ENCODE measurements at places on chromosomes 11 and 22.

GRCh38 chr22:40487663-40488249 is 117.4 kb downstream of the SGSM3 start:
- DNase-seq: no peak

DNA sequence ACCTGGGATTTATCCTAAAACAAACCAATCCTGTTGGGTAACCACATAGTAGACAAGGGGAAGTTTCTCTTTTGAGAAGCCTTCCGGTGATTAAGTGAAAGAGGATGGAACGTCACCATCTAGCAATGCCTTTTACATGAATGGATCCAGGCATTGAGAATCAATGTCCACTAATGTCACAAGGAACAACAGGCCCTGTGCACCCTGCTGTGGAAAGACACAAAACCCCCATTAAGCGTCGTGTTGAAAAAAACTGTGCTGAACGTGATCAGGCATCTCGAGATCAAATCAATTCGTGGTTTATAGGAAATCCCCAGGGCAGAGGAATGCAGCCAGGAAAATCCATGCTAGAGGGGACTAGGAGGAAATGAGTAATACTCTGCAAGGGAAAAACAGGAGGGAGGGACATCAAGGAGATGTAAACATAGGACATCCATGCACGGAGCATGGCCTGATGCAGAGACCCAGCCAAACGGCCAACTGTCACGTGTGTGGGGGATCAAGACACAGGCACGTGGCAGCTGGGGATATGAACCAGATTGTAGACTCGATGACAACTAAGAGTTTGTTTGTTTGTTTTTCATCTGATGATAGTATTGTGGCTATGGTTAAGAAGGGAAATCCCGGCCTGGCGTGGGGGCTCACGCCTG is 38.6 kb upstream of the CARS1 start:
- DNase-seq: peak; percentile 56

GRCh38 chr11:57322256-57323166 is 2.2 kb downstream of the TNKS1BP1 start:
- DNase-seq: peak; percentile 97

GRCh38 chr22:23591201-23591791 is 11.2 kb upstream of the IGLL1 start:
- peak; percentile 80 for DNase-seq

DNA sequence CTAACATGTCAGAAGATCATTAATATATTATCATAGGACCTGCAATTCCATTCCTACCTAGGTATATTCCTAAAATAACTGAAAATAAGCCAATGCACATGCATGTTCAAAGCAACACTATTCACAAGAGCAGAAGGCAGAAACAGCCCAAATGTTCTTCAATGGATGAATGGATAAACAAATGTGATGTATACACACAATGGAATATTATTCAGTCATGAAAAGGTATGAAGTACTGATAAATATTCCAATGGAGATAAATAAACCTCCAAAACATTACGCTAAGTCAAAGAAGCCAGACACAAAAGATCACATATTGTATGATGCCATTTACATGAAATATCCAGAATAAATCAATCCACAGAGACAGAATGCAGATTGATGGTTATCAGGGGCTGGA is 16.8 kb downstream of the AMBRA1 start:
- DNase-seq: no peak

DNA sequence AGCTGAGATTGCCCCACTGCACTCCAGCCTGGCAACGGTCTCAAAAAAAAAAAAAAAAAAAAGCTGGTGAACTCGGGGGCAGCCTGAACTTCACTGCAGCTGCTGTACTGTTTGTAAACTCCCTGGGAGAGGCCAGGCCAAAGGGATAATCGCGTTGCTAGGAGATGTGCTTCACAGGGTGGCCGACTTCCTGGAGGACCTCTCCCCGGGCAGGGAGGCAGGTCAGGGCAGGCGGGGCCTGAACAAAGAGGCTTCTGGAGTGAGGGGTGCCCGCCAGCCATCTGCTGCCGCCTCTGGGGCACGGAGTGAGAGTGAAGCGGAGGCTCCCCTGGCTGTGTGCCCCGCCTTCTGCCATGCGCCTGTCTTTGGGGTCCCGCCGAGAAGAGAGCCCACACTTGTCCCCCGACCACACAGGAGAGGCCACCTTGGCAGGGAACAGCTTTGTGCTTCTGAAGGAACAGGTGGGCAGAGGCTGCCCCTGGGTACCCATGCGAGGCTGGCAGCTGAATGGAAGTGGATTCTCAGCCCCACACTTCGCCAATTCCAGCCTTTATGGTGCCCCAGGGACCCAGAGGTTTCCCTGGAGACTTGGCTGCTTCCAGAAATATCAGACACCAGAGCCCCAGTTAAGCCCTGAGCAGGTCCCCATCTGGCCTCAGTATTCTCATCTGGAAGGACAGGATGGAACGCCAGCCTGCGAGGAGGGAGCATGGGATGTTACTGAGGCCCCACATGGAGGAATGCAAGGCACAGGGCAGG is 29.6 kb downstream of the TMEM184B start:
- DNase-seq: no peak

DNA sequence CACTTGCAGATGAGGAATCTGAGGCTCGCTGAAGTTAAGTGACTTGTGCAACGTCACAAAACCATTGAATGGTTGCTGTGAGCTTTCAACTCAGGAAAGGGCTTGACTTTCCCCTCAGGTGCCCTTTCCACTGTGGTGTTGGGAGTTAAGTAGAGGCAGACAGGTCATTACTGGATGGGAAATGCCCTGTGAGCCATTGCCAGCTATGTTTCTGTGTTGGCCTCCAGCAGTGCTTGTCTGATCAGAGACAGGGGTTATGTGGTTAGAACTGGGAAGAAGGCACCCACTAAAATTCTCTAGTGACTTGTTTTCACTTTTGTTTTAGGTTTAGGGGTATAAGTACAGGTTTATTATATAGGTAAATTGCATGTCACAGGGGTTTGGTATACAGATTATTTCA is 96.6 kb downstream of the FDX1 start:
- no peak for DNase-seq

DNA sequence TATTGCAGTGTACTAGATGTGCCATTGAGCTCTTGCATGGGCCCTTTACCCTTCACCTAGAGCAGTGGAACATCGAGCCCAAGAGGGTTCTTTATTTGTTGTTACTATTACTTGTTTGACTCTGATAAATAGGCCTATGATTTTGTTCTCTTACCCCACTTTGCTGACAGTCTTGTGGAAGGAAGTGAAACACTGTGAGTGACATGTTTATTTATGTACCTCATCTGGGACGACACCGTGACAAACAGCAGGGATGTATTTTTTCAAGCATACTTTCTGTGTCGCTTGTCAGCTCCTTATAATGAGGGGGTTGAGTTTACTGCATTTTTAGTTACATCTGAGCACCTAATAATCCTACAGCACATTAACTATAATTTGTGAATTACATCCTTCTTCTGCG is 1010.3 kb upstream of the TENM4 start:
- no peak for DNase-seq

- peak; percentile 17 for DNase-seq
Observed at GRCh38 chr22:49514641-49515040, 313.0 kb downstream of the BRD1 start.

- DNase-seq: no peak
Observed at GRCh38 chr11:12983336-12983735, 25.8 kb upstream of the RASSF10 start.

GRCh38 chr11:122085264-122085663 is 30.8 kb downstream of the BLID start:
- no peak for DNase-seq

DNA sequence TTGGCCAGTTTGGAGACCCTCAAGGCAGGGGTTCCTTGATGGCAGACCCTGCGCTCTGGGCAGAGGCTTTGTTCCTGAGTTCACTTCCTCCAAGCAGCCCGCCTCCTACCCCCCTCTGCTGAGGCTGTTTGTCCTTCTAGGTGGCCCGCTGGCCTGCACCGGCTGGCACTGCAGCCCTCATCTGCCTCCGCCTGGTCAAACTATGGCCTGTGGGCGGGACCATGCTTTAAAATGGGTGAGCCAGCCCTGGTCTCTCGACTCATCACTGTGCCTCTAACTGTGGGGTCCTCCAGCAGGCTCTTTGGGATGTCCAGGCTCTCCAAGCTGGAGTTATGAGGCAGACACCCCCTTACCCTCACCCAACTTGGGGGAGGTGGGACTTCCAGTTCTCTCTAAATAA is 114.1 kb upstream of the SLC22A12 start:
- peak; percentile 45 for DNase-seq

- DNase-seq: no peak
Observed at GRCh38 chr11:10914050-10914449, 56.2 kb upstream of the ZBED5 start.

- peak; percentile 84 for DNase-seq
Observed at GRCh38 chr11:100753571-100753970, 66.5 kb downstream of the ARHGAP42 start.

DNA sequence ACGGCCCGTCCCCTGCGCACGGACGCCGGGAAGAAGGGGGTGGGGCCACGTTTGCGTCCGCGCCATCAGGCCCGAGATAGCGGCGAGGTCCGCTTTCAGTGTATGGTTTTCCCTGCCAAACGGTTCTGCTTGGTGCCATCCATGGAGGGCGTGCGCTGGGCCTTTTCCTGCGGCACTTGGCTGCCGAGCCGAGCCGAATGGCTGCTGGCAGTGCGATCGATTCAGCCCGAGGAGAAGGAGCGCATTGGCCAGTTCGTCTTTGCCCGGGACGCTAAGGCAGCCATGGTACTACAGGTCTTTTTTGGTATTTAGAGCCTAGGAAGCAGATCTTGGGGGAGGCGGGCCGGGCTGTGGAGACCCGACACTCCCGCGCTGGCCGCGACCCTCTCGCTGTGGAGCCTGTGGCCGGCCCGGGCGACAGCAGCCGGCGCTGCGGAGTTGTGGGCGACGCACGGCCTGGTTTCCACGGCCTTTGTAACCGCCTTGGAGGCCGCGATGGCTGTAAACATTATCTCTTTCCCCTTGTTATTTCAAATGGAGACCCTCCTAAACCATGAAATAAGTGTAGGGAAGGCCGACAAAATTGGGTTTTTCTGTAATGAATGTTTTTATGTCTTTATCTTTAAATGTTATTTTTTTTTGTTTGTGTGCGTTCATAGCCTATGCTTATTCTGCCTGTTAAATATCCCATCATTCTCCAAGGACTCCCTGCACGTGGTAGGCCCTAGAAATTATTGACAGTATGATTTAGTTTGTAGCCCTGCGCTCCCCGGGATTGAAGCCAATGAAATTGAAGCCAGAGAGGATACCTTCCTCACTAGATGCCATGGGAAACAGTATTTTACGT is at the start of gene AASDHPPT:
AASDHPPT (plus strand) TSS at position 54 of the 847 bp plus-strand sequence; CDS start at position 103, 49 bp downstream.
- peak; percentile 75 for DNase-seq

DNA sequence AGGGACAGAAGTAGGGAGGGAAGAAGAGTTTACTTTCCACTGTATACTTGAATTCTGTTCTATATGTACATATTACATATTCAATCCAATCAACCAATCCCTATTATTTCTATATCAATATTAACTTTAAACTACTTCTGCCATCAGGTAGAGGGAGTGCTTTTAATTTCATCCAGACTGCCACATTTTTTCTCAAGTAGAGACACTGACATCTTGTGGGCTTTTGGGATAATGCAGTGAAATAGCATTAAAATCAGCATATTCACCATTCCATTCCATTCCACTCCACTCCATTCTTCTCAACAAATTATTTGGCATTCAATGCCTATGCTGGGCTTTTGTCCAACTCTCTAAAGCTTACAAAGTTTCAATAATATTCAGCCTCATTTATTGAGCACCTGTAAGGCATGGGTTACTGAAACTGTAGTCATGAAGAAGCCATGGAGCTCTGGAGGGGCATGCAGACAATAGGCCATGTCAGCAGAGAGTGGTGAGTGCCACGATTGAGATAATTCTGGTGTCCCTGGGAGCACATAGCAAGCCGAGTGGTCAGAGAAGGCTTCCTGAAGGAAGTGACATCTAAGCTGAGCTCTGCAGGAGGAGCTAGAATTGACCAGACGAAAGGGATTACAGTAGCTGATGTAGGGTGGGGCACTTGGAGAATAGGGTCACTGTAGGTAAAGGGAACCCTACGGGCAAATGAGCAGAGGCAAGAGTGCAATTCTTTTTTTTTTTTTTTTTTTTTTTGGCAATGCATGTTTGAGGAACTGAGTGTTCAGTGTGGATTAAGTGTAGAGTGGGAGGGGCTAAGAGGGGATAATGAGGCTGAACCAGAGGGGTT is 12.8 kb upstream of the CLPB start:
- DNase-seq: no peak

GRCh38 chr11:118621071-118621783 is 13.8 kb downstream of the PHLDB1 start:
- peak; percentile 97 for DNase-seq

GRCh38 chr11:45730014-45730413 is 64.6 kb upstream of the CHST1 start:
- DNase-seq: no peak

DNA sequence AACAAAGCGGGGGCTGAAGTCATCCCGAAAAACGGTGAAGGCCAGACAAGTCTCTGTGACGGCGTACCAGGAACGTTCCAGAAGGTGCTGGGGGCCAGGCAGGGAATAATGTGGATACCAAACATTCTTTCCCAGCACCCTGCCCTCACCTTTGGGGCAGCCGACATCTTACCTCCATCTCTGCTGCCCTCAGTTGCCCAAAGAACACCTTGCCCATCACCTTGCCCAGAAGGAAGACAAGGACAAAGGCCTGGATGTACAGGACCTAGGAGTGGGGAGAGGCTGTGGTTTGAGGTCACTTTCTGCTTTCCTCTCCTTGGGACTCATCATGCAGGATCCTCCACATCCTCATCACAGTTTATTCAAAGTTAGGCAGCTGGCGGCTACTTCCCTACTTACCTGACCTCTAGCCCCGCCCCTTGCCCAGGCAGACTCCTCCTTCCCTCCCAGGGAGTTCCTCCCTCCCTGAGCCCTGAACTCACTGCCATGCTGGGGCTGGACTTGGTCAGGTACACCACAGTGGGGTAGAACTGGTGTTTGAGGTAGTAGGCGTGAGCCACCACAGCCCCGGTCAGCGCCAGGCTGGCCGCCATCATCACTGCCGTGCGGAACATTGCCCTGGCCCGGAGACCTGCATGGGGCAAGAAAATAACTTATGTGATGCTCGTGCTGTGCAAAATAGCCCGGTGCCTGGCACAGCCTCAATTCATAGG is 1.2 kb downstream of the SYVN1 start:
- peak; percentile 88 for DNase-seq

GRCh38 chr11:134800130-134800529 is 388.1 kb upstream of the B3GAT1 start:
- no peak for DNase-seq

GRCh38 chr11:35598254-35599125 is 19.8 kb upstream of the FJX1 start:
- no peak for DNase-seq

GRCh38 chr22:17700778-17701177 is 62.2 kb downstream of the BCL2L13 start:
- no peak for DNase-seq

GRCh38 chr11:66996609-66997273 is 21.6 kb downstream of the C11orf86 start:
- DNase-seq: peak; percentile 91

GRCh38 chr11:33258631-33259205 is 1.5 kb downstream of the HIPK3 start:
- no peak for DNase-seq
